ENCODE measurements at places on chromosomes 1 and 21.

DNA sequence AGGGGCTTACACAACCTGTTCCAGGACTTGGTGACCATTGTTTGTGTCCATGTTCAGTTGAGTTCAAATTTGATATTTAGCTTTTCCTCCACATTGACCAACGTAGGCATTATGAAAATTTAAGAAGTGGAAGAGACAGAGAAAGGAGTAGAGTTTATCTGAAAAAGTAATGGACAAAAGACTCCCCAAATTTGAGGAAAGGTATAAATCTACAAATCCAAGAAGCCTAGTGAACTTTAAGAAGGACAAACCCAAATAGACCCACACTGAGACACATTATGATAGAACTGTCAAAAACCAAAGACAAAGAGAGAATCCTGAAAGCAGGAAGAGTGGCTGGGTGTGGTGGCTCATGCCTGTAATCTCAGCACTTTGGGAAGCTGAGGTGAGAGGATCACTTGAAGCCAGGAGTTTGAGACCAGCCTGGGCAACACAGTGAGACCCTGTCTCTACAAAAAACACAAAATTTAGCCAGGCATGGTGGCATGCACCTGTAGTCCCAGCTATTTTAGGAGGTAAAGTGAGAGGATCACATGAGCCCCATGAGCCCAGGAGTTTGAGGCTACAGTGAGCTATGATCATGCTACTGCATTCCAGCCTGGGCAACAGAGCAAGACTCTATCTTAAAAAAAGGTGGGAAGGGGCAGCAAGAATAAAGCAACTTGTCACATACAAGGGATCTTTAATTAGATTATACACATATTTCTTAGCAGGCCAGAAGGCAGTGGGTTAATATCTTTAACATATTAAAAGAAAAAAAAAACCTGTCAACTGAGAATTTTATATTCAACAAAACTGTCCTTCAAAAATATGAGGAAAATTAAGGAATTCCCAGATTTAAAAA lies 41.0 kb upstream of the ERO1B start:
- DNase-seq, result no peak

DNA sequence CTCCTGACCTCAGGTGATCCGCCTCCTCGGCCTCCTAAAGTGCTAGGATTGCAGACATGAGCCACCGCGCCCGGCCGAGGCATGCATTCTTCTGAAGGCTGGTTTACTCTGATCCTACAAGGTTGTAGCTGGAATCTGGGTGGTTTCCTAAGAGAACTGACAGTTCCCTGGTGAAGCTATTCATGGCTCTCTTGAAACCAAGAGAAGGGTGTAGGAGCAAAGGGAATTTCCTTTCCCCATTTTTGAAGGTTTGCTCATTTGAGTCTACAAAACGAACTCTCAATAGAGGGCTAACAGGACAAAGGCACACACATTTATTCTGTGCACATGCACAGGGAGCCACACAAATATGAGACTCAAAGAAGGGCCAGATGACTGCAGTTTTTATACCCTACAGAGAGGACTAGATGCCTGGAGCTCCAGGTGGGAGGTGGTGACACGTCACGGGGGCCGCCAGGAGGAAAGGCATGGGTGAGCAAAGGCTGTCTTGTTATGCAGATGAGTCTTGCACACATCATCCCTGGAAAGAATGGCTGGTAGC lies 49.5 kb upstream of the ERRFI1 start:
- no peak for DNase-seq

DNA sequence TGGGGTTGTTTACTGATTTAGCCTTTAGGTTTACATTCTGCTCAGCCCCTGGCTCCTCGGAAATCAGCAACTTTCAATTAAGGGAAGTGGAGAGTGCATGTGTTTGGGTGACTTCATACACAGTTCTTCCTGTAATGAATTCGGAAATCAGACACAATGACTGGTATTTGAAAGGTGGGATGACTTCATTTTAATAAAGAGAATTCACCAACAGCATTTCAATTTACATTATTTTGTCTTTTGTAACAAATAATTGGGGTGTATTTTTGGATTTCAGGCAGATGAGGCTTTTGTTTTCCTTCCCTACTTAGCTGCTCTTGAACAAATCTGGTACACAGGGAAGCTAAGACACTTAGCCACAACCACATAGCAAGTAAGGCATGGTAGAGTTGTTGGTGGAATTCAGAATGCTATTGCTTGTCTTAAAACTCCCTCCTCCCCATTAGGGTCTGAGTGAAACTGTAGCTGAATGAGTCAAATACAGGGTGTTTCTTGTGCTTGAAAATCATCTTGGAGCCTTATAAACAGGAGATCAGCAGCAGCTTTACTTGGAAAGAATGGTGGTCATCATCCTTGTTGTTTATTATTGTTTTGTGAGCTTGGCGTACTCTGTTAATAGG lies 917 bp downstream of the STX12 start:
- no peak for DNase-seq

- no peak for DNase-seq
Measured at GRCh38 chr1:185227161-185227560, 70.2 kb downstream of the SWT1 start.

DNA sequence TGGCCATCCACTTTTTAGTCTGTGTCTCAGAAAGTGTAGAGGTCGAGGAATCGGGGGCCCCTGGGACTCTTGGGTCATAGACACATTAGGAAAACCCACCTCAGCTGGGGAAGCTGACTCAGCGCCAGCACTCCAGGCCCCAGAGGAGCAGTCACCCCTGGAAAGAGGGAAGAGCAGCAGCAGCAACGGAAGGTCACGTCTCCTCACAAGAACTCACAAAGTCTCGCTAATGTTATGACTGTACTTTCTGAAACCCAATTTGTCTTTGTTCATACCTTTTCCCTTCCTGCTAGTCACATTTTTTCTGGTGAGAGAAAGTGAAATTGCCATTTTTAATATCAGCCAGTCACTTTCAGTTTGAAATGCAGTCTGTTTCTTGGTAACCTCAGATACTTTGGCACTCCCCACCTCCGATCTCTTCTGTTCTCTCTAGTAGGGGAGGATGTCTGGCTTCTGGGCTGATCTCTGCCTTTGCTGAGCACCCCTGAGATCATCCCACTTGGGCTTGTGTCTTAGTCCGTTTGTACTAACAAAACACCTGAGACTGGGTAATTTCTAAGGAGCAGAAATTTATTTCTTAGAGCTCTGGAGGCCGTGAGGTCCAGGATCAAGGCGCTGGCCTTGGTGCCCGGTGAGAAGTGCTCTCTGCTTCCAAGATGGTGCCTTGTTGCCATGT lies 6.0 kb upstream of the NLRP3 start:
- DNase-seq, result peak; percentile 48

GRCh38 chr1:235640580-235640979 lies 9.0 kb downstream of the GNG4 start:
- no peak for DNase-seq

DNA sequence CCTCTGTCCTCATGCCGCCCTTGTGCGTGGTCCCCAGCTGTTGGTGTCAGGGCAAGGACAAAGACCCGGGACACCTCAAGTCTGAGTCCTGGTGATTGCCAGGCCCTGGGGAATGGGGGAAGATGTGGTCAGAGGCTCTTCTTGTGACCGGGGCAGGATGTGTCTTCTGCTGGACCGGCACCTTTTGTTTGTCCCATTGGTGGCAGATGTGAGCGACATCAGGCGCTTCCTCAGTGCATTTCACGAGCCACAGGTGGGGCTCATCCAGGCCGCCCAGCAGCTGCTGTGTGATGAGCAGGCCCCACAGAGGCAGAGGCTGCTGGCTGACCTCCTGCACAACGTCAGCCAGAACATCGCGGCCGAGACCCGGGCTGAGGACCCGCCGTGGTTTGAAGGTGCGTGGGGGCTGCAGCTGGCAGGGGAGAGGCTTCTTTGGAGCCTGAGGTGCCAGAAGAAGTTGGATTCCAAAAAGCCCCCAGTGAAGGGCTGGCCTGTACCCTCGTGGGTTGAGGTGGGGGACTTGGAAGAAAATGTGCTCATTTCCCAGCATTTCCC lies 8.4 kb downstream of the DFFB start:
- no peak for DNase-seq

DNA sequence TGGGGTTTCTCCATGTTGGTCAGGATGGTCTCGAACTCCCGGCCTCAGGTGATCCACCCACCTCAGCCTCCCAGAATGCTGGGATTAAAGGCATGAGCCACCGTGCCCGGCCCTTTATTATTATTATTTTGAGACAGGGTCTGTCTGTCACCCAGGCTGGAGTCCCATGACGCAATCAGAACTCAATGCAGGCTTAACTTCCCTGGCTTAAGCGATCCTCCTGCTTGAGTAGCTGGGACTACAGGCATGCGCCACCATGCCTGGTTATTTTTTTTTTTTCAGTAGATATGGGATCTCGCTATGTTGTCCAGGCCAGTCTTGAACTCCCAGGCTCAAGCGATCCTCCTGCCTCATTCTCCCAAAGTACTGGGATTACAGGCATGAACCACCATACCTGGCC lies 47.1 kb upstream of the CITED4 start:
- no peak for DNase-seq

- no peak for DNase-seq
Measured at GRCh38 chr21:43717166-43717853, 1.6 kb upstream of the PDXK start.

DNA sequence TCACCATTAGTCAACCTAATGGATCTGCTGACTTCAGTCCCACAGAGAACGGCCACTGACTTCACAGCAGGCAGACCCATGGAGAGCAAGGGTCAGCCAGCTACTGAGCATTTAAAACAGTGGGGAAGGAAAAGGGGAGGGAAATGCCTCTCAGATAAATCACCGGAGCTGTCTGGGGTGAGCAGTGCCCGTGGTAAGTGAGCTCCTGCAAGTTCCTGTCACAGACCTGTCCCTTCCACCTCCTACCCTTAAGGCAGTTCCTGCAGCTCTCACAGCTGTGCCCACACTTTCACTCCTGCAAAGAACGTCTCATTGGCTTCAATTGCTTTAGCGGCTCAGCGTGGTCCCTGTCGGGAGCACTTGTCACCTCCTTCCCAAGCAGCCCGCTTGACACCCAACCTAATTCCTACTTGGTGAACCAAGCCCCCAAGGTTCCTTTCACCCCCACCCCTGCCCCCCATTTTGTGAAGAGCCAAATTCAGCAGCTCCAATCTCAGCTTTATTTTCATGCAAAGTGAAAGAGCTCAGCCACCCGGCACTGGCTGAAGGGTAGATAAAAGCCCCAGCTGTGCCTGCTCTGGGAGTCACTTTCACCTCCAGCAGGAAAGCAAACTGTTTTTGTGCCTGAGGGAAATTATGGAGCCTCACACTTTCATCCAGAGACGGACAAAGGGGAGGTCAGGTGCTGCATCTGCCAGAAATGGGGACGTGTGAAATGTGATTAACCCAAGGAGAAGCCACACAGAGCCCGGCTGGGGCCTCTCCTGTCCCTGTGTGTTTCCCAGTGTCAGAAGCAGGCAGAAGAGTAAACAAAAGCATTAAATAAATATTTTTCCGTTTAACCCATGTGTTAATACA lies 306.2 kb downstream of the TTLL7 start:
- no peak for DNase-seq

DNA sequence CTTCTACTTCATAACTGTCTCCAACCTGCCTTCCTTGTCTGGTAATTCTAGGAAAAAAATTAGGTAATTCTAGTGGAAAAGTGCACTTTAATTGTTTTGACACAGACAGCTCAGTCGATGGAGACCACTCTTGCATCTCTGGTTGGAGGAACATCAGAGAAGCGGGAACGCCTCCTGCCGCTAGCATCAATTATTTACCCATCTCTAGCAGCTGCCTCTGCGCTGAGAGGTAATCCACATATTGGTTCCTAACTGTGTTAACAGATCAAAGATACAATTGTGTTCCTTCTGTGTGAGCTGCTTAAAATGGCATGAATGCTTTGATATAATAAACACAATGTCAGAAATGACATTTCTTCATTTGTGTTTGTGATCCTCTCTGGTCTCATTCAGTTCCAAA lies 33.3 kb downstream of the C2CD2 start:
- DNase-seq, result no peak

GRCh38 chr1:191886977-191887376 lies 271.3 kb upstream of the RGS18 start:
- no peak for DNase-seq

DNA sequence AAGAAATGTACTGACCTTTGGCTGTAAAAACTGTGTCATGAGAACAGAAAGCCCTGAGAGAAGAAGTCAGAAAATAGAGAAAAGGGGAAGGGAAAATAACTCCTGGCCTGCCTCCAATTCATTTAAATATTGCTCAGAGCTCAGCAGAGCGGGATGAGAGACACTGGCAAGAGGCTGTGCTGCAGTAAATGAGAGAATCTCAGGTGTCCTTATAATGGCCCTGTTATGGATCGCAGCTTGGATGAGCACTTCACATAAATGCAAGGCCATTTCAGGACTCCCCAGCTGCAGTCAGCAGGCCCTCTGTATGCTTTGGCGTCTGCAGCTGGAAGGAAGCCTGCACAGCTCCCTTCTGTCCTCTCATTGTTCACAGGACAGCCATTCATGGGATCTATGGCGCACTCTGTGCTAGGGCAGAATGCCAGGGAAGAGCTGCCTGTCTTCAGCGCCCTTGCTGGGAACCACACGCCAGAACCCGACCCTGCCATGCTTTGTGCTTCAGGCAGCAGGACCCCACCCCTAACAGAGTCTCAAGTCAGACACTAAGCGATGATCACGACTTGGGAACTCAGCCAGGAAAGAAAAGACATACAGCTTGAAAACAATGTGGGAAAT lies 20.7 kb upstream of the ABCB10 start:
- DNase-seq, result no peak

DNA sequence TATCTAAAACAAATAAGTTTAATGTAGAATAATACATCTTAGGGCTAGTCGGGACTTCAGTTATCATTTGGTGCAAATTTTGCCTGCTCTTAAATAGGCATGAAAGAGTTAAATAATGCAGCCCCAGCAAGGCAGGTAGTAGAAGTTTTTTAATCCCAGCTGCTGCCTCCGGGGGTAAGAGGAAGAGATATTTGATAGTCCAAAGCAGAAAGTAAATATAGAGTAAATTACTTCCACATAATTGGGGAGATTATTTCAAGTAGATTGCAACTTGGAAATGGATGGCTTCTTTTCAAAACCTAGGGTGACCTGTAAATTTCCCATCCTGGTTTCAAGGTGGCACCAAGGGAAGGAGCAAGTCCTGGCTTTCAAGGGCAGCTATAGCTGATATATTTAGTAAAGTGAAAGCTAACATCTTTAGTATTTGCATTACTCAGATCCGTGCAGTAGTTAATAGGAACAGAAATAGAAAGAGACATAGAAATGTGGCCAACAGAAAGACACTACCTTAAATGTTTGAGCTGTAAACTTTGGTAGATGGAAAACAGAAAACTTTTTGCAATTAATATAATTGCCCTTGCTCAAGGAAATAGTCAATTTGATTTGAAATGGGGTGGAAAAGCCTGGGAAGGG lies 109.1 kb downstream of the LMO4 start:
- no peak for DNase-seq

- no peak for DNase-seq
Measured at GRCh38 chr21:38834725-38835124, 29.0 kb downstream of the ETS2 start.

DNA sequence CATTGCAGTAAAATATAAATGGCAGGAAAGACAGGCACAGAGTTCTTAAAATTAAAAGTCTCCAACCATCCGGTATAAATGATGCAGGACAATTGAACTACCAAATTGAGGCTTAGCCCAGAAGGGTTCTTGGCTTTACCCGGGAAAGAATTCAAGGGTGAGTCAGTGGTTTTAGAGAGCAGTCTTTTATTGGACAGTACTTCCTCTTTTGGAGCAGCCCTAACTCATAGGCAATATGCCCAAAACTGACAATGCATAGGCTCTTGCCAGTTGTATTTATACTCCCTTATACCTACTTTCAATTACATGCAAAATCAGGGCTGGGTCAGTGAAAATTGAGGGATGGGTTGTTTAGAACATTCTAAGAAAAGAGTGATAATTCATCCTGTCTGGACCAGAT lies 1628.9 kb upstream of the PRMT6 start:
- no peak for DNase-seq

Measured in activated naive CD4-positive, alpha-beta T cell treated with Interleukin-2 at 50 U/mL for 16 hours (primary cell).